ENCODE measurements at places on chromosomes 3 and 15.
A peak's percentile ranks its signal among the peaks of the same experiment; 100 is the strongest.

- DNase-seq = no peak
These were observed 83.1 kb downstream of the CGGBP1 start for GRCh38 chr3:87975716-87976115.

DNA sequence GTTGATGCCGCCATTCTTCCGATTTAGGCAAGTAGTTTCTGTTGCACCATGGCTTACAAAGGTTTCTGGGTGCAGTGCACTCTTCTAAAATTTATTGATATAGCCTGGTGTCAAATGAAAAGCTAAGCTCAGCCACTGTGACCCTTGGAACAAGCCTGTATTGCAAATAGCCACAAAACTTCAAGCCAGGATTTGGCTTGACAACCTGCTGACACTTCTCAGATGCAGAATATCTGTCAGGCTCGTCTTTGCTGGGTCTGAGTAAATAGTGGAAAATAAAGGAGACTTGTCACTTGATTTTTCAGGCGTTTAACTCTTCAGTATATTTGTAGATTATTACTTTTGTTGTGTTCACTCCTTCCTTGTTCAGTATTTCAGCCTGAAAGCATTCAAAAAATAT lies 871.8 kb downstream of the OTOL1 start:
- no peak for DNase-seq

DNA sequence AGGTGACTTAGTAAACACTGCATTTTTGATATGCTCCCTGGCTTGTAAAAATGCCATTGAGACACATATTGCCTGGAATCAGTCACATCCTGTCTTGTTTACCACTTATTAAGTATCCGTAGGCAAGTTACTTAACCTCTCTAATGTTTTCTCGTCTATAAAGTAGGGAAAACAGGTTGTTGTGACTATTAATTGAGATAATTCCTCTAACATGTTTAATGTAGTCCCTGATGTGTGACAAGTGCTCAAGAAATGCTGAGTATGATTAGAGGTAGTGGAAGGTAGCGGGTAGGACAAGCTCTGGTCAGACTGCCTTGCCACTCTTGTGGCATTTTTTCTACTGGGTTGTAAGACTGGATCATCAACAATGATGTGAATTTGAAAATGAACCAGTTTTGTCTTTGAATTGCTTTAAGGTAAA lies 54.1 kb downstream of the NFKBIZ start:
- no peak for DNase-seq

DNA sequence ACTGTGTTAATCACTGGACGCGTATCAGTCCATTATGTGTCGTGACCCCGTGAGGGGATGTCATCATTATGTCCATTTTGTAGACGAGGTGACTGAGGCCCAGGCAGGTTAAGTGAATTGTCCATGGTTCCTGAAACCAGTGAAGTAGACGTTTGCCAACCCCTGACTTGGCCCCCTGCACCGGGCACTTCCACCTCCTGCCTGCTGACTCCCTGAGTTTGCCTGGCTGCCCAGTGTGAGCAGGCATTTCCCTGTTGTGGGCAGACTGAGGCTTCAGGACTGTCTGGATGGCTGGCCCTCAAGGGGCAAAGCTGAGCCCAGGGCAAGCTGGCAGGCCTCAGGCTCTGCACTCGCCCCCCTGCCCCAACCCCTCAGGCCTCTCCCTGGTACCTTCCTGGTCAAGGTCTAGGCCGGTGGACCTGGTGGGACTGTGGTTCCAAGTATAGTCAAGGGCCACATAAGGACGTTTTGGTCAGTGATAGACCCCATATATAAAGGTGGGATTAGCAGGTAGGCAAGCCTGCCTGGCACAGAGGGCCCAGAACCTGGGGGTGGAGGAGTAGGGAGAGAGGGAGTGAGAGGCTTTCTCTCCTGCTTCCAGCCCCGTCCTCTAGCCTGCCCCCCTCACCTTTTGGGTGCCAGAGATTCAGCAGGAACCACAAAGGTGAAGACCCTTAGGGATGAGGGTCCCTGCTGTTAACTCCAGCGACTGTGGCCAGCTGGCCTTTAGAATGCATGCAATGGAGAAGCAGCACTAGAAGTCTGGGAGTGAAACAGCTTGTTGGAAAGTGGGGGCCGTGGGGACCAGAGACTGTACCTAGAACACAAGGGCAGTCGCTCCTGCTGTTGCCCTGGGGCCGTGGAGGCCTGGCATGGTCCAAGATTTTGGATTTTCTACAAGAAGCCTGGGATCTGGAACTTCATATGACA lies 34.6 kb downstream of the FBLN2 start:
- no peak for DNase-seq

DNA sequence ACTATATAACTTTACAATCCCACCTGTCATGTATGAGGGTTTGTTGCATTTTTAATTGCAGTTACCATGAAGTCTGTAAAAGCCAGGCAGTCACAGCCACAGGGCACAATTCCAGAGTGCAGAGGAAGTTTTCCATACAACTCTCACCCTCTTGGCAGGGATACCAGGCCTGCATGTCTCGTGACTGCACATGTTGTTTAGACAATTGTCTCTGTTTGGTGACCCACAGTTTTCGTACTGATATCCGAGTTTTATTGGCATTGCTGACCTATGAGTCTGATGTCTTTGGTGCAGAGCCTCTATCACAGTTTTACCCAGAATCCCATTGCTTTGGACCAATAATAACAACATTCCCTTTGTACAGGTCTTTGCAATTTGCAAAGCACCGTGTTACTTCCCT lies 24.9 kb upstream of the MYZAP start:
- DNase-seq = peak; percentile 18

DNA sequence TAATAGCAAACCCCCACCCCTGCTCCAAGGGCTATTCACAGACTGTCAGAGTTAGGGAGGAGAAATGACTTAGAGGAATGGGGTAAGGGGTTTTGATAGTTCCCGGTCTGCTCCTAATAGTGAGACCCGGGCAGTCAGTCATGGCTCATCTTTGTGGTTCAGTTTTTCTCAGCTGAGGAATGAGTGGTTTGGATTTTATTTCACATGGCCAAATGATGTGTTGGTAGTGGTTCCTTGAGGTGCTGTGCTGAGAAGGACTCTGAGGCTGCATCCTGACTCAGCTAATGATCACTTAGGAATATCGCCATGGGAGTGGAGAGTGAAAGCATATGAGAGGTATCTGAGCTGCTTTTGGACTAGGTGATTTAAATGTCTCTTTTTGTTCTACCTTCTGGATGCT lies 80.2 kb downstream of the LPP start:
- DNase-seq = no peak

DNA sequence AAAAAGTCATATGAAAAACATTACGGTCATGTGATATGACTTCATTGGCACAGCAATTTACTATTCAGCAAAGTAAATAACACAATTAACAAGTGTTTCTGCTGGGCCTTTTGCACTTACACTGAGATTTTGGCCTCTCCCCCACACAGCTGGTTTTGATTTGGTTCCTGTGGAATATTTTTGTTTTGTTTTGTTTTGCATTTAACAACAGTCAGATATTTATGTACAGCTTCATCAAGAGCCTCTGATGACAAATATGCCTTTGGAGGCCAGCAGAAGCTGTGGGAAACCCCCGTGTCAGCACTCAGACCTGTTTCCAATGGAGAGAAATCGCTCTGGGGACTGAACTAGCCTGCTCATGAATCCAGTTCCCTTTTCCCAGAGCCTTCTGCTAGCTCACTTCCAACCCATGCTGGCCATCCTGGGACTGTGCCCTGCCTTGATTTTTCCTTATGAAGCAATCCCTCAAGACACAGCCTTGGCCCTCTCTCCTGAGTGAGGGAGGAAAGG lies 161.9 kb downstream of the ATG7 start:
- no peak for DNase-seq

GRCh38 chr3:12940854-12941253 lies 99.5 kb upstream of the RPL32 start:
- DNase-seq = no peak

DNA sequence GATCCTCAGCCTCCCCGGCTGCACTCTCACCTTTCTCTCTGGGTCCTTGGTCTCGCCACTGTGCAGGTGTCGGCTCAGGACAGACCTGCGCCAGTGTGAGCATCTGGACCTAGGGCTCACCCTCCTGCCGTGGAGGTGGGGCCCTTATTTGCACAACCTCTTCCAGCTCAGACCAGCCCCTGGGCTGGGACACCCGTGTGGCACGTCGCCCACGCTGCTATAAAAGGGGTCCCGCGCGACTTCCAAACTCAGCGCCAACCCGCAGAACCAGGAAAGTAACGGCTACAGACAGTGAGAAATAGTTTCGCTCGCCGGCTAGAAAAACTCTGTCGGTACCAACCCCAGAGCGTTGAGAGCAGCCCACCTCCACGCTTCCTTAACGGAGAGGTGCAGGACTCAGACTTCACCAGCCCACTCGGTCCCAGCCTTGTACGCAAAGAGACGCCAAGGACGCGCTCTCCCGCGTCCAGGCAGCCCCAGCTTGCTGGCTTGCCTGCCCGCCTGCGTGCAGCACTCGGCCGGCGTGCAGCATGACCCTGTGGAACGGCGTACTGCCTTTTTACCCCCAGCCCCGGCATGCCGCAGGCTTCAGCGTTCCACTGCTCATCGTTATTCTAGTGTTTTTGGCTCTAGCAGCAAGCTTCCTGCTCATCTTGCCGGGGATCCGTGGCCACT lies at the start of the genes DUOX2 and DUOXA2:
DUOX2 (minus strand) TSS at position 97 of the 675 bp plus-strand sequence. CDS start 761 bp downstream, outside the sequence.
DUOXA2 (plus strand) TSS at position 251 of the 675 bp plus-strand sequence; CDS start at position 531, 280 bp downstream.
- DNase-seq = no peak

- DNase-seq = no peak
These were observed 62.8 kb downstream of the OTOL1 start for GRCh38 chr3:161559177-161559998.

GRCh38 chr15:41970456-41970855 lies 1.9 kb downstream of the EHD4 start:
- peak; percentile 14 for DNase-seq

DNA sequence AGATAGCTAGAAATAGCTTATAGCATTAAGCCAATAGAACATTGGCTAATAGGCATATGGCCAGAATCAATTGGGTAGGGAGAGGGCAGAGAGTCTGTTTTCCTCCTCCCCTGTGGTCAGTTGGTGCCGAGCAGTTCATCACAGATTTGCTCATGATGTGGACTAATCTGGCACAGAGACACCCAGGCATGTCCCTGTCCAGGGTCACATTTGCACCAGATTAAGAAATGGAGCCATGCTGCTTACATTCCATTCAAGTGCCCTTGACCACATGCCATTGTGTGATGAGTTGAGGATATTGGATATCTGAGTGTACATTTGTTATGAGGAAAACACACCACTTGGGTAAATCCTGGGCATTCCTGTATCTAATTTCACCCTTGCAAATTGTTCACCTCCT lies 53.4 kb downstream of the USP13 start:
- no peak for DNase-seq

DNA sequence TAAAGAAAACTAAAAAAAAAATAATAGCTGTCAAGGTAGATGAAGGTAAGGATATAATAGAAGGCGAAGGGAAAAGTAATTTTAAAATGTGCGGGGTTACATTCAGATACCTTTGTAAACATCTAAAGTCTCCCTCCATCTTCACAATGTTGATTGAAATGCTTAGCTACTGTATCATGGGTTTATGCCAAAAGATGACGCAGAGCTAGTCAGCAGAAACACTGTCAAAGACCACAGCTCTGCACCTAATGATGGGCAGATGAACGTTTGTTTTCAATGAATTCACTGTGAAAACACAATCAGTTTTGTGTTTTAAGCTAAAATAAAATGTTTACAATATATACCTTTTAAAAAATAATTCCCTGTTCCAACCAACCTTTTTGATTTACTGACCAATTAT lies 61.2 kb downstream of the RFTN1 start:
- DNase-seq = no peak

- no peak for DNase-seq
These were observed 43.9 kb upstream of the RYK start for GRCh38 chr3:134294302-134295280.

- DNase-seq = peak; percentile 92
These were observed 780 bp downstream of the TIPARP start for GRCh38 chr3:156674911-156675829.

- no peak for DNase-seq
These were observed 1025.4 kb downstream of the FHIT start for GRCh38 chr3:60225848-60226247.

DNA sequence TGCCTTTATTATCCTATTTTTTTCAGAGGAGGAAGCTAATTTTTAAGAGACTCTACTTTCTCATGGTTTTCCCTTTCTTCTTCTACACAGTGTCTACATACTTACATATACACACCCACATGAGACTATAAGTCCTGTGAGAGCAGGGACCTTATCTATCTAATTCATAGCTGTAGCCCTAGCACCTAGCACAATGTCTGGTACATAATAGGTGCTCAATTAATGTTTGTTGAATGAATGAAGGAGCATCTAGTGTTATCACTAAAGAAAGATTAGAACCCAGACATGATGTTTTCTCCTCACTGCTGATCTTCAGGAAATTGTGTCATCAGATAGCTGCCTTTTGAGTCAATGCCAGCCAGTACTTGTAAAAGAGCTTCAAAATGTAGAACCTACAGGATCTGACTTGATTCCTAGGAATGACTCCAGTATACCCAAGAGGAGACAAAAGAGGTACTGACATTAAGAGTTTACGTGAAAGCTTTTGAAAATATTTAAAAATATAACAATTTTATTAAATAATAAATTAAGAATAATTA lies 2.5 kb downstream of the SCG5 start:
- DNase-seq = no peak

- no peak for DNase-seq
These were observed 483.9 kb downstream of the PYDC2 start for GRCh38 chr3:191944835-191945234.

DNA sequence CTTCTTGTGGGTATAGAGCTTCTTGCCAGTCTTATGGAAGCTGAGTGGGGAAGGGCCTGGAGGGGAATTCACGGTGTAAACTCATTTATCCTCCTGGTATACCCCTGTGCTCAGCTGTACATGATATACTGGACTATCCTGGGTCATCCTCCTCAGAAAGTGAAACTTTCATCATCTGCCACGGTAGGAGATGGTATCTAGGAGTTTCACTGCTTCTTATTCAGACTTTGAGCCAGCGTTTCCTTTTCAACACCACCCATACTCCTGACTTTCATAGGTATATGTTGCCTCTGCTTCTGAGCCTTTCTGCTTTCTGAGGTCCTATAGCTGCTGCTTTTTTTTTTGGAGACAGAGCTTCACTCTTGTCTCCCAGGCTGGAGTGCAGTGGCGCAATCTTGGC lies 15.6 kb downstream of the SENP5 start:
- no peak for DNase-seq

GRCh38 chr3:139236336-139236735 lies 107.5 kb upstream of the MRPS22 start:
- DNase-seq = no peak

DNA sequence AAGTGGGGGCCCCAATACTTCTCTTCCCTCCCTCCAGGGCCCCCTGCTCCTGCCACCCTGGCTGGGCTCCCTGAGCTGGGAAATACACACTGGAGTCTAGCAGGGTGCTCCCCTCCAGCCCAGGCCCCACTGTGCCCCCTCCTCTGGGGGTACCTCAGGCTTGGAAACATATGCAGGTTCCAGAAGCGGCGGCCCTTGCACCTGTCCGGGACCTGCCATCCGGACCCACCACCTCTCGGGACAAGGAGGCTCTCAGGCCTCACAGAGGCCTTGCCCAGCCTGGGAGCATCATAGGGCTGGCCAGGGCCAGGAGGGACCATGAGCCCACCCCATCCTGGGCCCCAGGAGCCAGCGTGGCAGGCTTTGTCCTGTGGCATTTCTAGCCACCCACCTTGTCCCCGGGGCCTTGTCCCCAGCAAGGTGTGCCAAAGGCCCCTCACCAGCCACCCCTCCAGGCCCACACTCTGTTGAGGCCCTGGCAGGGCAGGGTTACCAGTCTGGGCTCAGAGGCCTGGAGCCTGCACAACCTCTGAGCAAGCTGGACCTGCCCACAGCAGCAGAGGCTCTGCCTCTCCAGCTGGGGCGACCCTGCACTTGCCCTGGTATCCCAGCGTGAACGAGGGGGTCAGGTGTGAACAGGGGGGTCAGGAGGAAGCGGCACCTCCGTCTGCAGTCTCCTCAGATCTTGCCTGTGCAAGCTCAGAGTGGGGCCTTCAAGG lies 45.8 kb downstream of the DNAJB8 start:
- no peak for DNase-seq

GRCh38 chr3:155651489-155652218 lies 93.2 kb downstream of the PLCH1 start:
- DNase-seq = no peak

Data from mesenteric fat pad (tissue), 1 donor.